ENCODE measurements at places on chromosomes 11 and 22. TPM values are rescaled to one million over a fixed set of nuclear protein-coding genes. Genes with fewer than 3 reads are reported as not detected.

APOL4 gene
- total RNA-seq: 7.6 TPM

LRRC4C gene
- not detected for total RNA-seq

ART1 gene
- total RNA-seq: not detected

ZNF408 gene
- total RNA-seq: 17.1 TPM

NFAM1 gene
- total RNA-seq: 0.05 TPM

DEUP1 gene
- total RNA-seq: not detected

ARHGAP8 gene
- total RNA-seq: 0.78 TPM

TMEM25 gene
- total RNA-seq: 6.4 TPM

NRXN2 gene
- 0.08 TPM for total RNA-seq

ARHGAP42 gene
- total RNA-seq: not detected

FBLN1 gene
- not detected for total RNA-seq

CDKN1C gene
- total RNA-seq: 0.55 TPM

MFRP gene
- not detected for total RNA-seq

COMT gene
- total RNA-seq: 79.3 TPM

PDXP gene
- total RNA-seq: 21.6 TPM

ZNF280B gene
- 2.0 TPM for total RNA-seq

MYOD1 gene
- not detected for total RNA-seq

ZBED4 gene
- total RNA-seq: 21.8 TPM

OR8B3 gene
- total RNA-seq: not detected

CDC42BPG gene
- total RNA-seq: 0.70 TPM

CHRM4 gene
- 0.38 TPM for total RNA-seq

BARX2 gene
- not detected for total RNA-seq

ACRV1 gene
- total RNA-seq: not detected

TYR gene
- not detected for total RNA-seq

PGM2L1 gene
- 9.3 TPM for total RNA-seq

Data from activated CD4-positive, alpha-beta memory T cell treated with anti-CD3 and anti-CD28 coated beads, Interleukin-2, amount 10 ng/mL, durations not matched to agents 7 days and 5 days (primary cell).